ENCODE measurements at places on chromosomes 7 and 10.

GRCh38 chr7:54988516-54988915 lies 30.3 kb upstream of the EGFR start:
- DNase-seq = no peak

DNA sequence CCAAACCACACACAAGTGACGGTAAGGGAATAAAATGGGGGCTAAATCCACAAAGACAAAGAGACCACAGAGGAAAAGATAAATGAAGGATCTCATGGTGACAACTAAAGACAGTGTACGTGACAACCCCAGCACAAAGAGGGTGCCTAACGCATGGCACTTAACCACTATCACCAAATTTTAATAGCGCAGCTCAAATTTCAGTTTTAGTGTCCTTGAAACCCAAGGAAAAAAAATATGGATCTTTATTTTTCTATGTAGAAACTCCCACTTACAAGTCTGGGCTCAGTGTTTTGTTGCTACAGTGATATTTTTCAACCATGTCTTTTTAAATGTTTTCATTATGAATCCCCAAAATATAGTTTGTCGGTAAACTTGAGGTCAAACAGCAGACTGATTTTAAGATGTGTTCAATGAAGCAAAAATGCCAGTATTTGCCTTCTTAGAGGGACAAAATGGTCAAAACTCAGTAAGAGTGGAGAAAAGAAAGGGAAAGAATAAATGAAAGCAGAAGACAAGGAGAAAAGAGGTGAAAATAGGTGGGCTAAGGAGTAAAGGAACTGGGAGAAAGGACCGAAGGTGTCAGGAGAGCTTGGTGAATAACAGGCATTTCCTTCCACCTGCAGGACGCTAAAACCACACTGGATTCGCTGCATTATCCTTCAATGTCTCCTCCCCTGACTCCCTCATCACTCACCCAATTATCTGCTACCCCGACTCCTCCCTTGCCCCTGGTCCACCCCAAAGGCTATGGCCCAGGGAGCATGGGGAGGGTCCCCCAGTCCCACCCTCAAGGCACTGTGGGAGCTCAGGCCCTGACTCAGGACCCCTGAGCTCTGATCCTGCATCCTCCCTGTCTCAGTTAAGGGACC lies 3.5 kb downstream of the ASB13 start:
- DNase-seq = no peak

GRCh38 chr7:23332910-23333612 lies 33.9 kb downstream of the MALSU1 start:
- no peak for DNase-seq

- DNase-seq = no peak
Observed at GRCh38 chr10:99965700-99966099, 44.0 kb downstream of the DNMBP start.

DNA sequence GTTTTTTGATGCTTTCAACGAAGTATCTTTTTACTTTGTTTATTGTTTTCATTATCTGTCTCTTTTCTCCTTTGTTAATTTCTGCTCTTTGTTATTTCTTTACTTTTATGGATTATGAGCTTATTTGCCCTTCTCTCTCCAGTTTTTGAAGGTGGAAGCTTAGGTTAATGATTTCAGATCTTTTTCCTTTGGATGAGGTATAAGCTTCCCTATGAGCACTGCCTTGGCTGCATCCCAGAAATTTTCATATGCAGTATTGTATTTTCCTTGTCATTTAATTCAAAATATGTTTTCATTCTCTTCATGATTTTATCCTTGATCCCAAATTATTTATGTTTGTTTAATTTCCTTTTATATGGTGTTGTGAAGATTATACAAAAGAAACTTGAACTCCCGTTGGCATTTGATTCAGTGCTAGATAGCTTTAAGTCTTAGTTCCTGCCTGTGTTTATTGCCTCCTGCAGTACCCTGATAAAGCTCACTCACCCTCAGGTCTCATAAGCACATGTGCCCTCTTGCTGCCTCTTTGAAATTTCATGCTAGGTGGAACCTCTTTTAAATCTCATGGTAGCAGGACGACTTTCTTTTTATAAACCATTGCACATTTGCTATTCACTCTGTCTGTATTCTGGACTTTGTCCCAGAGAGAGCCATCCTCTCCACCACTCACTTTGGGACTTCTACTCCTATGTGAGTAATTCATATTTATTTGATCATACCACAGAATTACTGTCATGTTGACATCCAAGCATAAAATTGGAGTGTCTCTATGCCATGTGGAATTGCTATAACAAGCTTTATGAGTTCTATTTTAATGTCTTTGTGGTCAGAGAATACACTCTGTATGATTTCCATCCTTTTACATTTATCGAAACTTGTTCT lies 23.0 kb upstream of the CEP41 start:
- no peak for DNase-seq

DNA sequence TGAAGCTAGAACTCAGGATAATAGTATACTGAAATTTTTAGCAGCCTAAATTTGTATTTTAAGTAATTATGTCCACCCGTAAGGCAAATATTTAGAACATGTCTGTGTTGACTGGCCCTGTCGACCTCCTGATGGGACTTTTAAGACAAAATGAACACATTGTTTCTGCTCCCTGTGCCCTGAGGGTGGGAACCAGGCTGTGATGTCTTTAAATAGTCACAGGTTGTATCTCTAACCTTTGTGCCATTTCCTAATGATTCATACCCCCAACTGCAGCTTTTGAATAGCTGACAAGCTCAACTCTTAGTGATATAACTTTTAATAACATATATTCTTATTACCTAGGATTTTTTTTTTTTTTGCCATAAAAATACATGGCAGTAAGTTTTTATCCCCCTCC lies 494.9 kb upstream of the AKR1E2 start:
- DNase-seq = no peak

- DNase-seq = no peak
Observed at GRCh38 chr10:115762029-115762428, 511.0 kb downstream of the GFRA1 start.

GRCh38 chr7:151461942-151462230 lies 21.9 kb upstream of the CRYGN start:
- DNase-seq = no peak

DNA sequence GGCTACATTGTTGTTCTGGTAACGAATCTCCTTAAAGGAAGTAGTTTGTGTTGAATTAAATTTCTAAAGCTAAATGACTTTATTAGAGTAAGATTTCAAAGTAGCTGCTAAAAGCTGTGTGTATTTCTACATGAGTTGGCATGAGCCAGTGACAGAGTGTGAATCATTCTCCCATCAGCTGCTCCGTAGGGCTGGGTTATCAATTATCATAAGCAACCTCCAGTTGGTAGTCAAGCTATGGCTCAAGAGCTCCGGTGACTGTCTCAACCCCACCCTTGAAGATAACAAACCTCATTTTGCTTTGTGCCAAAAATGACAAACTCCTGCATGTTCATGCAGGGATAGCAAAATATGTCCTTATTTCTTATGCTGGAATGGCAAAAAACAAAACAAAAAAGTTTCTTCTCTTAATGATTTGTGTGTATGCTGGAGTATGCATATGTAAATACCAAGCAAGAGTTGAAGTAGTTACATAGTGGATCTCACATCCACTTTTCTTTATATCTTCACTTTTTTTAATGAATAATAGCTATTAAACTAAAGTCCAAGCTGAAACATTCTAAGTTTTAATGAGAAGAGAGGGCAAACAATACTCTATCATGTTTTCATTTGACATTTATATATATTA lies 249.4 kb downstream of the CACNA2D1 start:
- no peak for DNase-seq

DNA sequence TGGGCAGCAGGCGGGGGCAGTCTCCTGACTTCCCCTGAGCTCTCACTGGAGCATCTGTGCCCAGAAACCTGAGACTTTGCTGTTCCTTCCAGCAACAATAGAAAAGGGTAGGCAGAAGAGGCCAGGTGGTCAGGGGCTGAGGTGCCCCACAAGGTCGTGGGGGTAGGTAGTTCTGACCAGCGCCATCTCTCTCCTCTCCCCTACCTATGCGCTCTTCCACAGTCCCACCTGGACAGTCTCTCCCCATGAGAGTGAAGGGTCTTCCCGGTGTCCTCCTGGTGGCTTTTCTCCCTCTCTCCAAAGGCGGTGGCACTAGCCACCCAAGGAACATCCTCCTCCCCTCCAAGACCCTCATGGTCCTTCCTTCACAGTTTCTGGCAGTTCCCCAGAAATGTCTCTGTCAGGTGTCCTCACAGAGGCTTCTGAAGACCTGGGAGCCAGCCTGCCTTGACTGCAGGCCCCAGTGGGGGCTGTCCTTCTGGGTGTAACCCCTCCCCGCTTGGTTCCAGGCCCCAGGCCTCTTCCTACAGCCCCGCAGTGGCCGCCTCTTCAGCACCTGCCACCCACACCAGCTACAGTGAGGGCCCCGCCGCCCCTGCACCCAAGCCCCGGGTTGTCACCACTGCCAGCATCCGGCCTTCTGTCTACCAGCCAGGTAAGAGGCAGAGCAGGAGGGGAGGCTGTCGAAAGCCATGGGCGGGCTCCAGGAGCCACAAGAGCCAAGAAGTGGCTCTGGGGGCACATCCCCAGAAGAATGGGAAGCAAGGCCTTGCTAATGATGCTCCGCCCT lies 41.3 kb downstream of the LDB3 start:
- DNase-seq = no peak

- DNase-seq = no peak
Observed at GRCh38 chr10:22837771-22838170, 90.1 kb upstream of the ARMC3 start.

DNA sequence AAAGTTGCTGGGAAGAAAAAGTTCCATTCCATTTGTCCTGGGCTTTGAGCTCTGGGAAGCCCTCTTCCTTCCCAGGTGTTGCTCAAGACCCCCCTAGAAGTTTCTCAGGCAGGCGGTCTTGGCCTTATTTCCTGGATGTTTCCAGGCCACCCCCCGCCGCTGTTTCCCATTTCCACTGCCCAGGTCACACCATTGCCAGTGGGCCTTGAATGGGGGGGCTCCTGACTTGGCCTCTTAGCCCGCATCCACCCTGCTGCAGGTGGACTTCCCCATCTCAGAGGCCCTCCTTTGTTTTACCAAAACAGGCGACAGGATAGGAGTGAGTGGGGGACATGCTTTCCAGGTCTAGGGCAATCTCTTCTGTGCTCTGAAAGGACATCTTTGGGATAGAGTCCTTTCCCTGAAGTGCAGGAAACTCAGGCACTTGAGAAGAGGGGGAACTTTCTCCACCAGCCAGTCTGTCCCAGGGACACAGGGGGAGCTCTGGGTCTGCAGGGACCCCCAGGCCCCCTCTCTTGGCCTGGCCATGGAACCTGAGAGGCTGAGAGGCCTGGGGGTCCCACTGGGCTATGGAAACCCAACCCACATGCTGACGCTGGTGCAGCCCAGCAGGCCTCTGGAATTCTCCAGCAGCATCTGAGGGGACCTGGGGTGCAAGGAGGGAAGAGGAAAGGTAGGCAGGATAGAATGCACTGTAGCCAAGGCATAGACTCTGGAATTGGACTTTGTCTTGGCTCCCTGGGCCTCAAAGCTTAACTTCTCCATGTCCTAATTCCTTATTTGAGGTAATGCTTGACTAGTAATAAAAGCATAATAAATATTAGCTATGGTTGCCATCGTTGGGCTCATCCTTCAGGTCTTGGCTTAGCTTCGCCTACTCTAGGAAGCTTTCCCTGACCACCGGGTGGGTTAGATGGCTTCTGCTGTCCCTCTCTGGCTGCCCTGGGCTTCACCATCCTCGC lies 17.6 kb downstream of the NEURL1 start:
- DNase-seq = no peak

- no peak for DNase-seq
Observed at GRCh38 chr7:82507976-82508677, 64.5 kb upstream of the CACNA2D1 start.

DNA sequence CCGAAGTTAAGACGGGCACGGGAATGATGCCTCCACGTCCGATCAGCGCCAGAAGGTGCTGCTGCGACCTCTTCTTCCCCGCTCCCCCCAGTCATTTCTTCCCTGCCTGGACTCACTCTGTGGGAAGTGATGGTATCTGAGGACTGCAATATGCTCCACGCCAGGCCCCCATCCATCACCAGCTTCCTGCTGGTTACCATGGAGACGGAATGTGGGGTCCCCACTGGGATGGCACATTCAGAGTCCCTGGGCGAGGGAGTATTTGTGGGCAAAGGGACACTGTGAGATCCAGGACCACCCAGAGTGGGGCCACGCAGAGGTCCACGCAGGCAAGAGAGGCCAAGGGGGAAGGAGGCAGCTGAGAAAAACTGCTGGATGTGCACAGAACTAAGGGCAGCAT lies 39.7 kb downstream of the CARD11 start:
- no peak for DNase-seq

GRCh38 chr10:9331583-9332008 lies 1277.1 kb downstream of the GATA3 start:
- DNase-seq = no peak

GRCh38 chr10:43039624-43040481 lies 37.0 kb upstream of the RET start:
- DNase-seq = no peak

DNA sequence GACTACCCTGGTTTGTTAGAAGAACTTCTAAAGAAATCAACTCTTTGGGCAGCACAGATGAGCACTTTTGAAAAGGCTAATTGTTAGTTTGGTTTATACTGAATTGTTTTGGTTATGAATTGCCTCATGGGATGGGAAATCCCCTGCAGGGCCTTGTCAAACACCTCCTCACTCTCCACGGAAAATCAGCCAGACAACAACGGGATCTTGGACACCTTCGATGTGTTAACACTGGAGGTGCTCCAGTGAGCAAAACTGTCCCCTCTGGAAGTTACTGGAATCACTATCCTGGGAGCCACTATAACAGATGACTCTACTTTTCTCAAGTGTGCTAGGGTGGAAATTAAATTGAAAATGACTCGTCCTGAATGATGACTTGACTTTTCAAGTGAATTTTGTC lies 38.7 kb downstream of the CDK6 start:
- no peak for DNase-seq

GRCh38 chr7:137950967-137951366 lies 50.9 kb downstream of the CREB3L2 start:
- no peak for DNase-seq

DNA sequence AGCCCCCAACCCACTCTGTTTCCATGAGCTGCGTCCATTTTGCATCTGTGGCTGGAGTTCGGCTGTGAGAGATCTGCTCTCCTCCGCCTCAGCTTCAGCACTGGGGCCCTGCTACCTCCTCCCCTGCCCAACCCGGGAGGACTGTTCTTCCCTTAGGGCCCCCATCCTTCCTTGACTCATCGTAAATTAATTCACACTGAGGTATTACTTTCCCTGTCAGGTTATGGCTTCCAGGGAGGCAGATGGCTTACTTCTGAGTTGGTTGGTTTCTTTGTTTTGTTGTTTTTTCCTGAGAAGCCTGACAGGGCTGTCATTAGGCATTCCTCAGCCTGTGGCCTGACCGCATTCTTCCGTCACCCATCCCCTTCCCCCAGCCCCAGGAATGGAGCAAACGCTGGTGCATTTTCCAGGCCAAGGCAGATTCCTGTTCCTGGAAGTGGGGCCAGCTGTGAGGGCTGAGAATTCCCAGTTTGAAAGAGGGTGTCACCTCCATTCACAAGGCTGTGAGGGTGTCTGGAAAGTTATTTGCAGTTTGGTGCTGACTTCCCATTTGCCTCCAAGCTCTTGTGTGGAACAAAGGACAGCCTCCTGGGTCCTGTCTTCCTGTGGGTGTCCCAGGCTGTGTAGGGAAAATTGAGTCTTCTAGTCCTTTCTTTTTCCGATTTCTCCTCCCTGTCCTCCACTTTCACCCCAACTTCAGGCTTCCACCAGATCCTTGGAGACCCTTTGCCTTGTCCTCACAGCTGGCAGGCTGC lies 11.7 kb downstream of the CPA5 start:
- no peak for DNase-seq

GRCh38 chr7:134943785-134944400 lies 42.4 kb upstream of the AGBL3 start:
- no peak for DNase-seq
